ENCODE measurements at places on chromosomes 1 and 21.

DNA sequence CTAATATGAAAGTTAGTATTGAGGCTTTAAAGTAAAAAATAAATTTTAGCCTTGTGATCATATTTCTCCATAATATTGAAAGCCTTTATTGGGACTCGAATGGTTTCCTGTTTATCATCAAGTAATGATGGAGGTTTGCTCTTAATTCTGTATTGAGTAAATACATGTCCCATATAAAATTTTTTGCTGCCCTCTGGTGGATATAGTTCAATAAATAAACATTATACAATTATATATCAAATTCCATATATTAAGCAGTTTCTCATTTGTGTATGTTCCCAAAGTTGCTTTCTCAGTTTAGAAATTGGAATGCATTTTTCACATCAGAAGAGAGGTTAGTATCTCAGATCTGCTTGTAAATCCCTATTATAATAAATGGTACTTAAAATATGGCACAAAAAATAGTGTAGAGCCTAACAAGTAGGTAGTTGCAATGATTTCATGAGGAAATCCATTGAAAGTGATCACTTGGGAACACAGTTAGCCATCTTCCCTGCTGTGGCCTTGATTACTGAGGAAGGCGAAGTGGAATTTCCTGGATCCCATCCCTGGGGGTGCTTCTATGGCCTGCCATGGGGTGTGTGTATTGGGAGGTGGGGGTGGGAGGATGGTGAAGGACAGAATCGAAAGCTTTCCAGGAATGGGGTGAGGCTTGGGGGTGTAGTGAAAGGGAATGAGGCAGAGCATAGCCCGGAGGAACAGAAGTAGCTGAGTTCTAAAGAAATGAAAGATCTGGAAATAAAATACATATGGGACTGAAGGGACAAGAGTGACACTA lies 84.1 kb upstream of the C21orf91 start:
- no peaks in the 10 kb centered on the region for H3K4me1 ChIP-seq
- H3K27ac ChIP-seq, result no peak overlapping the region
- no peaks in the 10 kb centered on the region for H3K27me3 ChIP-seq
- DNase-seq, result peak; percentile 49
- H3K36me3 ChIP-seq, result no peaks in the 10 kb centered on the region
- H3K4me3 ChIP-seq, result peak overlapping the region; percentile 71

- peaks cover 21% of the 10 kb centered on the region for H3K4me1 ChIP-seq
- H3K27me3 ChIP-seq, result no peaks in the 10 kb centered on the region
- peak; percentile 28 for DNase-seq
- no peak overlapping the region for H3K27ac ChIP-seq
- H3K36me3 ChIP-seq, result peaks cover 56% of the 10 kb centered on the region
These were observed 70.2 kb downstream of the UCK2 start for GRCh38 chr1:165897326-165898303.

GRCh38 chr1:22922640-22923039 lies 50.0 kb downstream of the LACTBL1 start:
- H3K27ac ChIP-seq, result no peak overlapping the region
- H3K4me1 ChIP-seq, result no peaks in the 10 kb centered on the region
- no peaks in the 10 kb centered on the region for H3K36me3 ChIP-seq

DNA sequence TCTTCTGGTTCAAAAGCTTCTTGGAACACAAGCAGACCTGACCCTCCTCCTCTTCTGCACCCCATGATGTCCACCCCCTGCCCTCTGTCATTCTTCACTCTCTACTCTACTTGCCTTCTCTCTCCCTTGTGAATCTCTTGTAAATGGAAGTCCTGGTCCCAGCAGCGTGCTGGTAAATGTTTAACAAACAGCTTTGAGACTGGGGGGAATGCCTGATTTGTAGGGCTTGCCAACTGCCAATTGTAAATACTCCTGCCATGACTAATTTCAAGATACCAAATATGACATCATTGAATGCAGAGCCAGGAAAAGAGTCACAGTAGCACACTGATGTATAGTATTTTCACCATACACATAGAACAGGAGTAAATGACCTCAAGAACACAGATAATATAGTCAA lies 40.9 kb upstream of the LRRN2 start:
- H3K4me3 ChIP-seq, result no peak overlapping the region
- no peak for DNase-seq
- H3K4me1 ChIP-seq, result no peaks in the 10 kb centered on the region
- no peaks in the 10 kb centered on the region for H3K36me3 ChIP-seq

DNA sequence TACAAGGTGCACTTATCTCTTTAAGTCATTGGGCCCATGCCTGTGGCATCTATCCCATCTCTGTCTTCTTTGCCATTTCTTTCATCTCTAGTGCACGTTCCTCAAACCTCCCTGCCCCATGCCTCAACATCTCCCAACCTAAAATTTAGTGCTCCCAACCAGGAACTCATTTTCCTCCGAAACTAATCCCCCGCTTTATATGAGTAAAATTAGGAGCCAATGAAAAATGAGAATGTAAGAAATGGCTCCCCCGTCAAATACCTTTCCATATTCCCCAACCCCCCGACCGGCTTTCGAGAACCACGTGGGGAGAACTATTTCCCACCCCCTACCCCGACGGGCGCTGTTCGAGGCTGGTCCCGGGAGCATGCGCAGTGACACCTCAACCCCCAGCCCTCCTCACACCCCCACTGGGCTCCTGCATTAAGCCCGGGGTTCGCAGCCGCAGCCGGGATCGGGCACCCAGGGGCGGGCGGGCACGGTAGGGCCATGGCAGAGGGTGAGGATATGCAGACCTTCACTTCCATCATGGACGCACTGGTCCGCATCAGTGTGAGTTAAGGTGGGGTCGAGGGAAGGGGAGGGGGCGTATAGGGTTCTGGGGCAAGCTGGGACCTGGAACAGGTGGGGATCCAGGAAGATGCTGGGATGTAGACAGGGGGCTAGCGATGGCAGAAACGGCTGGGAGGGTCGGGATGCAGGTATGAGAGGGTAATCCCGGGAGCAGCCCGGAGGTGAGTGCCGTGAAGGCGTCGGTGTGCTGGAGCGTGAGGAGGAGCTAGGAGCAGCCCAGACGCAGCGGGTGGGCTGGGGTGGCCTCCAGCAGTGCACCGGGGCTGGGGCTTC lies at the start of gene TRIM46:
TRIM46 (plus strand) TSS at position 372 of the 846 bp plus-strand sequence; CDS start at position 490, 118 bp downstream.
- peak within 1 kb of the TSS; percentile 45 for H3K27ac ChIP-seq
- H3K27me3 ChIP-seq, result no peaks in the 10 kb centered on the region
- no peaks in the 10 kb centered on the region for H3K4me1 ChIP-seq
- peak within 1 kb of the TSS; percentile 94 for H3K4me3 ChIP-seq

DNA sequence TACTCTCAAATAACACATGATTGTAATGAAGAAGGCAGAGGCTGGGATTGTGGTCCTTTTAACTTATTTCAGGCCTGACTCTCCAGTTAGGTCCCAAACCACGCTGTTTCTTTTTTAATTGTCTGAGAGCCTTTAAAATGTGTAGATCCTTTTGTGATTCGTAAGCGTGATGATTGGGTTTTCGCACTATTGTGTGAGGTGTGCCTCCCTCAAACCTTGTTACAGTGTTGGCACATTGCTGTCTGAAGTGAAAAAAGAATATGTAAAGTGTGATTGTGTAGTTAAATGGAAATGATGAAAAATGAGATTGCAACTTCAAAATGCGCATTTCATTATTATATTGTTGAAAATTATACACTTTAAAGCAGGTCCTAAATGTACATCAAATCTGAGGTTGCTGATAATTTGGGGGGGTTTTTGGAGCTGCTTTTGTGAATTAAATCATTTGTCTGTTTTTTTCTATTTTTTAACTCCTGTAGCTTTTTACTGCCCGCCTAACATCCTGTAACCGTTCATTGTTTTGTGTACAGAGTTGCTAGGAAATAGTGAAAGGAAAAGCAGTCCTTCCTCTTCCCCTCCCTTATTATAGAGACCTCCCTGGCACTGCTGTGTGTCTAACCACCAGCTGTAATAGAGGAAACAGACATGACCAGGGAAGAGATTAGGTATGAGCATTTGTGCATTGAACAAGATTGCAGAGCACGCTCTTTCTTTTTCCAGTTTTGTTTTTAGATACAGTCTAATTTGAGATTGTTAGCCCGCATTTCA lies 43.3 kb downstream of the IARS2 start:
- no peaks in the 10 kb centered on the region for H3K4me1 ChIP-seq
- no peak overlapping the region for H3K4me3 ChIP-seq
- H3K27me3 ChIP-seq, result no peaks in the 10 kb centered on the region
- H3K27ac ChIP-seq, result no peak overlapping the region
- H3K36me3 ChIP-seq, result peaks cover 79% of the 10 kb centered on the region

DNA sequence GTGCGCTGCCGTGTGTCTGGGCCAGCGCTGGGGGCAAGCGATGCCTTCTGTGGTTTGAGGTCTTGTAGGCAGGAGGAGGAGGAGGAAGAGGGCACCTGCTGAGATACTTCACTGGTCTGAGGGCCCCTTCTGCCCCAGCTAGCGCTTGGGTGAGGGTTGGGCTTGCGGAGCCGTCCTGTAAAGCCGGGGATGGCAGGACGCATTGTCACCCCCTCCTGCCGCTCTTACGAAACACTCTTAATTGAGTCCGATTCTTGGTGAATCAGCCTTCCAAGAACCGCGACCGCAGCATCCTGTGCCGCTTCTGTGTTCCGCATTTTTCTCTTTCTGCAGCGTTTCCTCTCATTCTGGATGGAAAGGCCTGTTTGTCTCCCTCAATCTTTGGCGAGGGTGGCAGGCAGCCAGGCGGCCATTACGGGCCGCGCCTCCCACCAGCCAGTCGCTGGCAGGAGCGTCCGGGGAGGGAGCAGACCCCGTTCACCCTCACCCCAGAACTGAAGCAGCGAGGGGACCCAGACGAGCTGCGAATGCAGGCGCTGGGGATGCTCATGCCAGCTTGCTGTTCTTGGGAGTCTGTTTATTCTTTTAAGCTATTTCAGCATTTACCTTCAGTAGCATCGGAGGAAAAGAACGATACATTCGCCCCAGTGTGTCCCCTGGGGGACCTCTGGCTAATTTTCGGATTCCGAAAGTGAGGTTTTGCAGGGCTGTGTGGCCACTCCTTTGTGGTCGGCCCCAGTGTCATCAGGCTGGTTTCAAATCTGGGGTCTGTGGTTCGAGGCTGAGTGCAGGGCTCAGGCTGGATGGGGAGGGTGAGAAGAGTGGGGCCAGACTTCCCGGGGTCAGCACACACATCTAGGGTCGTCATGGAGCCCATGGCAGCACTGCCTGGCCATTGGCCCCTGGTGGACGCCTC lies 62.7 kb downstream of the SKI start:
- peaks cover 7% of the 10 kb centered on the region for H3K36me3 ChIP-seq
- H3K27ac ChIP-seq, result peak overlapping the region; percentile 84
- H3K27me3 ChIP-seq, result no peaks in the 10 kb centered on the region
- no peak for DNase-seq
- H3K4me3 ChIP-seq, result no peak overlapping the region

DNA sequence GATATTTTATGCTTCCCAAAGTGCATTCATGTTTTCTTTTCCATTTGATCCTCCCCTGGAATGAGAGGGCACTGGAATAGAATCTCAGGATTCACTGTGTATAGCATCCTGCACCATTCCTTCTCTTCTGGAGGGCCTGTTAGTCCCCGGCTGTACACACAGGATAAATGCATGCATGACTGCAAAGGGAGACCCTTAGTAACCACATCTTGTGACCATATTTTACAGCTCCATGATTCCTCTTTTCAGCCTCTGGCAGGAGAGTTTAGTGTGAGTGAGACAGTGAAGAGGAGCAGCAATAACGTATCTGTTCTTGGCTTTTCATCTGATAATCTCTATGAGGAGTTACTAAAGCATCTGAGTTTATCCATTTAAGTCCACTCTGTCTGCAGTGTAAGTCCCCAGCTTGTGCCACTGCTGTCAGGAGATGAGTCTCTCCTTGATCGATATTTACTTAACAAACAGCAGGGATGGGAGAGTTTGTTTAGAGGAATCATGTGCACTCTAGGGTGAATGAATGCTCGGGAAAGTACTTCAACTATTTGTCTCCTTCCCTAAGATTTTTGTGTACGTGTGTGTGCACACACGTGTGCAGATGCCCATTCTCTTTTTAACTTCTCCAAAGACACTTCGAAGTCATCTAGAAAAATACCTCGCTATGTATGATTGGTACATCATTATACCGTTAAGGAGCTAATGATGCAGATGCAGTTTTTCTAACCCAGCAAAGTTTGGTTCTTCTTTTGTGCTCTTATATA lies 41.1 kb downstream of the PROX1 start:
- no peaks in the 10 kb centered on the region for H3K36me3 ChIP-seq
- no peak for DNase-seq
- H3K27me3 ChIP-seq, result no peaks in the 10 kb centered on the region
- peaks cover 35% of the 10 kb centered on the region for H3K4me1 ChIP-seq
- H3K4me3 ChIP-seq, result no peak overlapping the region

DNA sequence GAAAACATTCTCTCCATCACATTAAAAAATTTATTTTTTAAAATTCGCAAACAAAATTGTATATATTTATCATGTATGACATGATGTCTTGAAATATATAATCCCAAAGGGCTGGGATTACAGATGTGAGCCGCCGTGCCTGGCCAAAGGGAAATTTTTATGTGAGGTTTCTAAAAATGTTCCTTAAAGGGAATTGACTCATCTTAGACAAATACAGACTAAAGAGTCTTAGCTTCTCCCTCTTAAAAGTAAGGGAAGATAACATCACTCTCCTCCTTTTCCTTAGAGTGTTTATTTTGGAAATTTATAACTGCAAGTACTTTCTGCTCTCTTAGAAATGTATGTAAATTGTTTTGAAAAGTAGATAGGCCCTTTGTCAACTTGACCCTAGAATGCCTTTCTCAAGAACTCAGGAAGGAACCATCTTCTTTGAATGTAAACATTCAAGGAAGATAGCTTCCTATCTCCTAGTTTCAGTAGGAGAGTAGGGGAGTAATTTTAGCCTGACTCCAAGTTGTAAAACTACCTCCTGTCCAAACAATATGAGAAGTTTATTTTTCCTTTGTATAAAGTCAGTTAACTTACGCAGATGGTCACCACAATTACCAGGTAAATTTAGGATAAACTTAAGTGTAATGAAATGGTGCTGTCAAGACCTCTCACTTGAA lies 59.5 kb downstream of the C21orf91 start:
- H3K27me3 ChIP-seq, result no peaks in the 10 kb centered on the region
- no peaks in the 10 kb centered on the region for H3K36me3 ChIP-seq
- H3K4me3 ChIP-seq, result no peak overlapping the region
- no peak for DNase-seq
- H3K4me1 ChIP-seq, result no peaks in the 10 kb centered on the region

DNA sequence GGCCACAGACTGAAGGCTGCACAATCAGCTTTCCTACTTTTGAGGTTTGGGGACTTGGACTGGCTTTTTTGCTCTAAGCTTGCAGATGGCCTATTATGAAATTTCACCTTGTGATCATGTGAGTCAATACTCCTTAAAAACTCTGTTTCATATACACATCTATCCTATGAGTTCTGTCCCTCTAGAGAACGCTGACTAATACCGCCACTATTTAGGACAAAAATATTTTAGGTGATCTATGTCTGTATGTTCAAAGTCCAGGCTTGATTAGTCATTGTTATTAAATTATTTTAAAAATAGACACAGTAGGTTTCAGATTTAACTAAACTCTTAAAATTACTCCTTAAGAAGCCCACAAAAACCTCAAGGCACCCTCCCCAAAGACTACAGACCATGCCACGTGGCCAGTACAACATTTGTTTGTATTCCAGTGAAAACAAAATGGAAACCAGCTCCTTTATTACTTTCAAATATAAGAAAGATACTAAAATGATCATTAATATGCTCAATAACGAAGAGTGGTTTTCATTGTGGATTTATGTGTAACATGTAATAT lies 63.1 kb downstream of the TMPRSS15 start:
- DNase-seq, result no peak
- no peaks in the 10 kb centered on the region for H3K4me1 ChIP-seq
- no peaks in the 10 kb centered on the region for H3K36me3 ChIP-seq
- H3K4me3 ChIP-seq, result no peak overlapping the region
- H3K27me3 ChIP-seq, result no peaks in the 10 kb centered on the region
- no peak overlapping the region for H3K27ac ChIP-seq

- H3K27ac ChIP-seq, result no peak overlapping the region
- H3K27me3 ChIP-seq, result no peaks in the 10 kb centered on the region
- no peaks in the 10 kb centered on the region for H3K4me1 ChIP-seq
- no peak overlapping the region for H3K4me3 ChIP-seq
- DNase-seq, result no peak
These were observed 1171.8 kb upstream of the B3GALT2 start for GRCh38 chr1:194358208-194358581.
